ENCODE measurements at places on chromosomes 5 and 9.

DNA sequence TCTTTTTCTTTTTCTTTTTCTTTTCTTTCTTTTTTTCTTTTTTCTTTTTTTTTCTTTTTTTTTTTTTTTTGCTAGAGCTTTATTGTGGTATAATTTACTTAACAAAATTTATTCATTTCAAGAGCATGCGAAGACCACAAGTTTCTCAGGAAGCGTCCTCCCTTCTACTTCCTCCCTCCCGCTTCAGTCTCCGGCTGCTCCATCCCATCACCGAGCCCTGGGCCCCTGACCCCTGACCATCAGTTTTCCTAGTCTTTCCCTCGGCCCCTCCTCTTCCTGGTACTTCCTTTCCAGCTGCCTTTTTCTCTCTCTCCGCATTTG lies 34.7 kb downstream of the C9orf152 start:
- no peak for DNase-seq

DNA sequence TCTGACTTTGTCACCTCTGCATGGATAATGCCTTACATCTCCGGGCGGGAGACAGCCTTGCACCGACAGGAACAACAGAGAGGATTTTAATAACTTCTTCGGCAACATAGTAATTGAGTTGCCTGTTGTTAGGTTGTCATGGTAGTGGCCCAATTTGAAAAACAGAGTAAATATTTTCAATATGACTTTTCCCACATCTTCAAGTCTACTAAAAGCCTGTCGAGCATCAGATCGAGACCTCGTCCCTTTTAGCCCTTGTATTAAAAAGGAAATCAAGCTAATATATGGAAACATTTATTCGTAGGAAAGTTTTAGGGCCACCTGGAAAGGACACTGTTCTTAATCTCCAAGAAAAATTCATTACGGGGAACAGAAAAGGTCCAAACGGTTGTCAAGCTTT lies 70.8 kb upstream of the FCN2 start:
- no peak for DNase-seq

GRCh38 chr5:41686191-41686590 lies 175.8 kb upstream of the PLCXD3 start:
- DNase-seq = no peak

- no peak for DNase-seq
These were observed 753 bp upstream of the STC2 start for GRCh38 chr5:173328844-173329490.

DNA sequence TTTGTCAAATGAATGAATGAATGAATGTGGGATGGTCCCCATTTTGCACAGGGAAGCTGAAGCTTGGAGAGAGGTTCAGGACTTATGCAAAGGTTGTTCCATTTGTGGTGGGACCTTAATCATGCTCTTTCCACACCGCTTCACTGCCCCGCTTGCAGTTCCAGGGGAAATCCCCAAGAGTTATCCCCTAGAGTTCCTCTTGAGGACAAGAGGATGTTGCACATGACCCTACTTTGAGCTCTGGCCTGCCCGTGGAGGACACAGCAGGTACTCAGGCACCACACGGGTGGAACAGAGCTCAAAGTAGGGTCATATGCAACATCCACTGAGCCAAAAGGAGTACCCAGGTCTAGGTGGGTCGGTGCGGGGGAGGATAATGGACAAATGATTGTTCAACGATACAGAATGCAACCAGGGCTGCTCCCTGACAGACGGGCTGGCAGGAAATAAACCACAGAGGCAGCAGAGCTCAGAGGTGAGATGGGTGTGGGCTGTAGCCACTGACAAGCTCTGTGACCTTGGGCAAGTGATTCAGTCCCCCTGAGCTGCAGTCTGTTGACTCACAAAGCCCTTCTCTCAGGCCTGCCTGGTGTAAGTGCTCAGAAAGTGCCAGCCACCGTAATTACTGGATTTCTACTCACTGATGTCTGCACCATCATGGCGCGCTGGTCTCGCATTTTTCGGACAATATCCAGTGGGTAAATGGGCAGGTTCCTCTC lies 60.3 kb upstream of the EPB41L4B start:
- DNase-seq = no peak

GRCh38 chr5:35066260-35066795 lies 18.6 kb upstream of the AGXT2 start:
- DNase-seq = no peak

GRCh38 chr9:8189881-8190280 lies 390.3 kb upstream of the DMAC1 start:
- no peak for DNase-seq

GRCh38 chr5:145408048-145408341 lies 427.1 kb downstream of the PRELID2 start:
- no peak for DNase-seq

Data from Peyer's patch (tissue), 4 donors.